Anterior cingulate cortex (tissue), 58 donors: ENCODE measurements at places on chromosomes 6 and 20.

- no peak for DNase-seq
These were observed 264.7 kb downstream of the ZNF217 start for GRCh38 chr20:53328961-53329360.

DNA sequence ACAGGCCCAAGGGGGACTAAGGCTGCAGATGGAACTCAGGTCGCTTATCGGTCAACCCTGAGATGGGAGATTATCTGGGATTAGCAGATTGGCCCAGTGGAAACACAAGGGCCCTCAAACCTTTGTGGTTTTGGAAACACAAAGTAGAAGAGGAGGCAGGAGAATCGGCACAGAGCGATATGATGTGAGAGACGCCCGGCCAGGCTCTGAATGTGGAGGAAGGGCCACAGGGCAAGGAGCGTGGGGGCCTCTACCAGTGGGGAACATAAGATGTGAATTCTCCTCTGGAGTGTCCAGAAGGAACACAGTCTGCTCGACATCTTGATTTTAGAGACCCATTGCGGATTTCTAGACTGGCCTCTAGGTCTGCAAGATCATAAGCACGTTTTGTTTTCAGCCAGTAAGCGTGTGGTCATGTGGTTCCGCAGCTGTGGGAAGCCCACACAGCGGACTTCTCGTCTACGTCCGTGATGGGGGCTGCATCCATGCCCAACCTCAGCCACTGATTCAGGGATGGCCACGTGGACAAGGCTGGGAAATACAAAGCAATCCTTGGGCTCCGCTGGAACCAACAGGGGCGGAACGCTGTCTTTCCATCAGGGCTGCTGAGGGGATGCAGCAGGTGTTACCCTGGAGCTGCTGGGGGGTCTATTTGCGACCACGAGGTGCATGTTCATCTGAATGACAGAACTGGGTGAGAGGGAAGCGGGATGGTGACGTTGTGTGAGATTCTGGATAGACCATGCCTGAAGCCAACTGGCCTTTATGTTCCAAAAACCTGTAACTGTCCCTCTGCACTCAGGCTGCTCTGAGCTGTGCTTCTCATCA lies 127.6 kb upstream of the PMEPA1 start:
- DNase-seq: no peak

DNA sequence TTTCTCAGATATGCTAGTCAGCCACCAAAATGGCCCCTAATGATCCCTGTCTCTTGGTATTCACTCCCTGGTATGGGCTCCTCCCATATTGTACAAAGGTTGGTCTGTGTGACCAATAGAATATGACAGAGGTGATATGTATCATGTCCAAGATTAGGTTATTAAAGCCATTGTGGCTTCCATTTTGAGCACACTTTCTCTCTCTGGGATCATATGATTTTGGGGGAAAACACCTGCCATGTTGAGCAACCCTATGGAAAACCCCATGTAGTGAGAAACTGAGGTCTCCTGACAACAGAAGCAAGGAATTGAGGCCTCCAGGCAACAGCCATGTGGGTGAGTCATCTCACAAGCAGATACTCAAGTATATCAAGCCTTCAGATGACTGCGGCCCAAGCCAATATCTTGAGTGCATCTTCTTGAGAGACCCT lies 7.1 kb upstream of the ZNF318 start:
- DNase-seq: no peak

DNA sequence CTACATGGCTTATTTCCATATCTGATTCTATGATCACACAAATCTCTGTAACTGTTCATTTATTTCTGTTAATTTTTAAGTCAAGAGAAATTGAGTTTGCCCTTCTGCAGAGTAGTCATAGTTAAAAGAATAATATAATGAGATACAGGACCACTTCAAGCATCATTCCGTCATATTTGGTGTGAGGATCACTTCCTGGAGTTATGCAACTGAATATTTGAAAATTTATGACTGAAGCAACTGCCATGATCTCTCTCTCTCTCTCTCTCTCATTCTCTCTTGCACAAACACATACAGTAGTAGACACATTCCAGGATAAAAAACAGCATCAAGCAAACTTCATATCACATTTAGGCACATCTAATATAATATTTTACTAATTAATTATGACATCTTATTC lies 116.4 kb downstream of the COL9A1 start:
- DNase-seq: no peak

DNA sequence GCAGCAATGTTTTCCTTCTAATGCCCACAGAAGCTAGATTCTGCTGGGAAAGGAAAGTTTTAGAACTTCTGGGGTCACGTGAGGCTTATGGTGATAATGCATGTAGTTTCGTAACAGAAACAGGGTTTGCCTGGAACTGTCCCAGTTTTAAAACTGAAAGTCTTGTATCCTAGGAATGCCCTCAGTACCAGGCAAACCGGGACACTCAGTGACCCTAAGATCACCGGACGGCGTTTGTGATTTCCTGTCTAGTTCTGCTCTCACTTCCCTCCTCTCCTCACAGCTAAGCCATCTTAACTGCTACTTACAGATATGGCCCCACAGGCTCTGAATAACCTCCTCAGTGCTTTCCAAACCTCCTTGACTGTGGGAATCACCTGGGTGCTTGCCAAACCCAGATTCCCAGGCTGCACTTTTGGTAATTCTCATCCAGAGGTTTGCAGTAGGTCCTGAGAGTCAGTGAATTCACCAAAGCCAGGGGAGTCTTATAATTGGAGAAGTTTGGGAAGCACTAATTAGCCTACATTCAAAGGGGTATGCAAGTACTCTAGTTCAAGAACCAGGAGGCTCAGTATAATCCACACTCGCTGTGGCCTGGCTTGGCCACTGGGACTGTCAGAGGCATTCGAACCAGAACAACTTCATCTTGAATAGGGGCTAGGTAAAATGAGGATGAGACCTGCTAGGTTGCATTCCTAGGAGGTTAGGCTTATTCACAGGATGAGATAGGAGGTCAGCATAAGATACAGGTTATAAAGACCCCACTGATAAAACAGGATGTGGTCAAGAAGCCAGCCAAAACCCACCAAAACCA lies 231.6 kb upstream of the MYLIP start:
- no peak for DNase-seq

DNA sequence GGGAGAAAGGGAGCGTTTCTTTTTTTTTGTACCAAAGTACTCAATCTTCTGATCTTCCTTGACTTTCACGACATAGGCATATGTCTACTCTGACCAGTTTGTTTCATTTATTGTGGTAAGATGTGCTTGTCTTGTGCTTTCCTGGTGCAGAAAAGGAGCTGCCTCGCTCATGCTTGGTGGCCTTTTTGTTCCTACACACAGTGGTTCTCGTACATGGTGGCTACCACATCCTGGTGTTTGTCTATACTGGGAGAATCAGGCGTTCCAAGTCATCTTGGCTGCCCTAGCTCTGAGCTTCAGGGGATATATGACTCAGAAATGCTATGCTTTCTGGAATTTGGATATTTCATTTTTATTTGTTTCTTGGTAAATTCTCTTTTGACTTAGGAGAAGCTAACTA lies 31.8 kb downstream of the MYB start:
- DNase-seq: no peak

GRCh38 chr6:6176127-6176526 lies 144.3 kb downstream of the F13A1 start:
- DNase-seq: no peak

GRCh38 chr6:142885182-142885867 lies 59.7 kb downstream of the HIVEP2 start:
- no peak for DNase-seq

GRCh38 chr6:50706575-50706974 lies 6.8 kb upstream of the TFAP2D start:
- no peak for DNase-seq

DNA sequence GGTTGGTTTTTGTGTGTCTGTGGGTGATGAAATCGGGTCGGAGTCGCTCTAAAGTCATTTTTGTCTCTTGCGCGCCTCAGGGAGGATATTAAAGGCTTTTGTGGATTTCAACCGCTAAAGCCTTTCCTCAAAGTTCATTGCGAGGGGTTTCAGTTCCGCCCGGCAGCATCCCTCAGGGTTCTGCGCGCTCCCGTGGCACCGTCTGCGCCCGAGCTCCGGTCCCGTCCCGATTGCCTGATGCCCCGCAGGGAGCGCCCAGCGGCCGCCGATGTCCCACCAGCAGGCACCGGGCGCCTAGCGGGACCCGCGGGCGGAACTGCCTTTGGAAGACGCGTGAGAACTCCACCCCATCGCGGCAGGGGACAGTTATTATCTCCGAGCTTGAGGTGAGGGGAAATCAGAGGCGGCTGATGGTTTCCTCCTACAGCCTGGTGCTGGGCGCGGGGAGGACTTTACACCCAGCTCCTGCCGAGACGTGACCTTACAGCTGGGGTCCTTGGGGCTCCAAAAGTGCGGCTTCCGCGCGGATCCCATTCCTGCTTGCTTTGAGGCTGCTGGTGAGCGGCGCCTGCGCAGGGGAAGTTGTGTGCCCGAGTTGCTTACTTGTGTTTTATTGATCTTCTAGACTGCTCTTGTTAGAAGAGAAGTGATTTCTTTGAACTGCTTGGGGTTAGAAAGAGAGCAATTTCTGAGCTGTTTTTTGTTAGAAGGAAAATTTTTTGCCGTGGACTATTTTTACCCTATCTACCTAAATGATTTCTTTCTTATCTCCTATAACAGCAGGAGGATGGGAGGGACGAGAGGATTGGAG lies 27.1 kb downstream of the ULBP1 start:
- no peak for DNase-seq

DNA sequence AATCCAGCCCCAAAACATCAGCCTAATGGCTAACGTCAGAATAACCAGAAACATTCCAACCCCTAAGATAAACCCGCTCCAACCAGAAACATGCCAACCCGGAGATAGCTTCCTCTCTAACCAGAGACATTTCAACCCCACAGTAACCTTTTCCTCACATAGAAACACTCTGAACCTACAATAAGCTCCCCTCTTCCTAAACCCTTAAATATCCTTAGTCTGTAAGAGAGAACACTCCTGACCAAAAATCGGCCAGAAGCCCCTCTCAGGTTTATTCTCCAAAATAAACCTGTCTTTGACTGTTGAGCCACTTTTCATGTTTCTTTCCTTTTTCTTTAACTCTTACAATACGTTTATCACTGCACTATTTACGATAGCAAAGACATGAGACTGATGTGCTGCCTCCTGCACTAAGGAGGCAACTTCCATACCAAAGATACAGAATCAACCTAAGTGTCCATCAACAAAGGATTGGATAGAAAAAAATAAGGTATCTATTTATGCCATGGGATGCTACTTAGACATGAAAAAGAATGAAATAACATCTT lies 5.0 kb upstream of the GABRR2 start:
- DNase-seq: no peak

DNA sequence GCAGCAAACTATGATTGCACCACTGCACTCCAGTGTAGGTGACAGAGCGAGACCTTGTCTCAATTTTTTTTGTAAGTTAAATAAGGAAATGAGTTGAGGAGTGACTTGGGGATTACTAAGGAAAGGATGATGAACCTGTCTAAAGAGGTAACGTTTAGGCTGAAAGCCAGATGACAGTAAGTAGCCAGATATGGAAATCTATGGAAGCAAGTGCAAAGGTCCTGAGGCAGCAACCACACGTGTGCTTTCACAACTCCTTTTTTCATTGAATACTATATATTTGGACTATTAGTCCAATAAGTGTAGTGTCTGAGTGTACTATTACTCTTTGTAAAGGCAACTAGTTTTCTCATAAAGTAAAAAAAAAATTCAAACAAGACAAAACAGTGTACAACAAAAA lies 147.4 kb downstream of the CD24 start:
- DNase-seq: no peak

DNA sequence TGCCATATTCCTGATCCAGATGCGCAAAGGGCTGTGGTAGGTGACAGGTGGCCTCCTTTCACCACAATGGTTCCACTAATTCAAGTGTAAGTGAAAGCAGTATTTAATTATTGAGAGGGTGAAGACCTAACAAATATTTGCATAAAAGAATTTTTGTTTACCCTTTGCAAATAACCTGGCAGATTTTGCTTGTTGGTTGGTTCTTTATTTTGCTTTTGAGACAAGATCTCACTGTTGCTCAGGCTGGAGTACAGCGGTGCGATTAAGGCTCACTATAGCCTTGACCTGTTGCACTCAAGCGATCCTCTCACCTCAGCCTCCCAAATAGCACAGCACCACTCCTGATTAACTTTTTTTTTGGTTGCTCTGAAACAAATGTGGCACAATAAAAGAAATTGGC lies 49.2 kb downstream of the PCNA start:
- no peak for DNase-seq

DNA sequence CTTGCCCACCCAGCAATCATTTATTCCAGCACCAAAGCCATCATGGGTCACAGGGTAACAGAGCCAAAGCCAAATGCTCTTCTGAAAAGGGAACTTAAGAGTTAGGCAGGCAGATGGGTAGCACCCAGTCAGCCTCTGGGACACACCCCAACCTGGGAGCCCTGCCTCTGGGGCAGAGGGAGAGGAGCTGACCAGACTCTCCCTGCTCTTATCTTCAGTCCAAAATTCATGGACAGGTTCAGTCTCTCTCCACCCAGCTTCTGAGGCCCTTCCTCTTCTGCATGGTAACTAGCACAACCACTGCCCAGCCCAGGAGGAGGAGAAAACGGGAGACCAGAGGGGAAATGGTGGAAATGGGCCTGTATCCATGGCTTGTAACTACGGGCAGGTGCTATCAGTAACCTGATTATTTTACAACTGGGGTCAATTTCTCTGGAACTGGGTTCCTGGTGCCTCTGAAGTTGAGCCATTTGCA lies 105.4 kb downstream of the NOL4L start:
- no peak for DNase-seq

- no peak for DNase-seq
These were observed 123.3 kb upstream of the DUSP22 start for GRCh38 chr6:168865-169455.

DNA sequence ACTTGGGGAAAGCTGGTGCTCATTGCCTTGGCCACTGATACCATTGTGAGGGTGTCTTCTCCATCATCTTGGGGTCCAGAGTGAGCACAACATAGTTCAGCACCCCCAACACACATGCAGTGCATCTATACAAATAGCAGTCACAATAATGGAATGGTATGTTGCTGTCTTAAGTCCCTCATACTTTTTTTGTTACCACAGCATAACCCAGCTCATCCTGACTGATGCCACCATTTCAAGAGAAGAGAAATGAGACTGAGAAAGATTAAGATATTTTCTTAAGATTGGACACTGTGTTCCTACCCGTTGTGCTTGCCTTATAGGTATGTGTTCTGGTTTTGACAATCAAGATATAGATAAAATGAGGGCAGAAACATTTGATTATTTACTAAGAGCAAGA lies 15.6 kb downstream of the CST4 start:
- no peak for DNase-seq

DNA sequence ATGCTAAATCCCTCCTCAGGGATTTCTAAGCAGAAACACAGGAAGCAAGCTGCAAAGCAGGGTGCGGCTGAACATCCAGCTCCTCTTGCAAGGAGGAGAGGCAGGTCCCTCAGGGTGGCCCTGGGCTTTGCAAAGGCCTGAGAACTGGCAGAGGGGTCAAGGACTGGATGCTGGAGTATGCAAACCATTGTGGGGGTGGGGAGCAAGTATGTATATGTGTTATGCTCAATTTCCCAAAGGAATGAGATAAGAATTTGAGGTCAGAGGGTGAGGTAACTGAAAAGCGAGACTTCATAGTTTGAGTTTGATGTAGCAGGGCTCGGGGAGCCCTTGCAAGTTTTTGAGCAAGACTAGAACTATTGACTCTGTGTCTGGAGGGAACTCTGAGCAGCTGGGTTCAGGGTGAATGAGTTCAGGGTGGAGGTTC lies 11.2 kb downstream of the SLC22A2 start:
- DNase-seq: no peak
